ENCODE measurements at places on chromosomes 7 and 10. TPM values are rescaled to one million over a fixed set of nuclear protein-coding genes. Genes with fewer than 3 reads are reported as not detected.
A peak's percentile ranks its signal among the peaks of the same experiment; 100 is the strongest.

CROT gene
- 7.5 TPM for total RNA-seq

DNA sequence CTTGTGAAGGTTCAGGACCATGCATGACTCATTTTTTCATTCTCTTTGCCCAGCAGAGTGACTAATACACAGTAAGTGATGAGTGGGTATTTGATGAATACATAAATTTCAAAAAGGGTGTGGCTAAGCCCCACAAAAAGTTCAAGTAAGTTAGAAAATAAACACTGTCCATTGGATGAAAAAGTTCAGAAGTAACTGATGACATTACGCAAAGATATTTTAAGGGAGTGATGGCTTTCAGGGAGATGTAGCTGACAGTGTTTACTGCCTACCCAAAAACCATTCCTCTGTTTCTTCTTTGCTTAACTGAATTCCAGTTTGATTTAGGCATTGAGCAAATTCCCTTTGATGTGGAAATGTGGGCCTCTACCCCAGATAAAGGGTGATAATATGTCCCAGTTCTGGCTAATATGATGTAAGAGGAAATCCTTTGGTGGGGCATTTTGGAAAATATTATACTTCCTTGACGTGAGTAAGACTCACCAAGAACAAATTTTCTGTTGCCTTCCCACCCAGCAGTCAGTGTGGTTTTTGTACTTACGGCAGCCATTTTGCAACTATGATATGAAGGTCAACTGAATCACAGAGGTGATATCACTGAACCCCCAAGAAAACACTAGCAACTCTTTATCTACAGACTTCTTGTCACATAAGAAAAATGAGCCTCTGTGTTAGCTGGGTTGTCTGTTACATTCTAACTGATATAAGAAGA lies 29.0 kb upstream of the EBLN1 start:
- DNase-seq = peak; percentile 34

GRCh38 chr7:106064316-106064715 lies 47.8 kb downstream of the SYPL1 start:
- DNase-seq = no peak

- DNase-seq = no peak
These were observed 24.0 kb upstream of the RHOBTB1 start for GRCh38 chr10:60967854-60968484.

GRCh38 chr10:13685885-13686284 lies 99.1 kb downstream of the PRPF18 start:
- DNase-seq = no peak

NKX1-2 gene
- total RNA-seq = not detected

- no peak for DNase-seq
These were observed 183.4 kb downstream of the DNAJB6 start for GRCh38 chr7:157520249-157520648.

- DNase-seq = no peak
These were observed 15.9 kb downstream of the GSTO2 start for GRCh38 chr10:104284846-104285245.

ATAD1 gene
- 41.4 TPM for total RNA-seq

- no peak for DNase-seq
These were observed 27.4 kb upstream of the NFKB2 start for GRCh38 chr10:102368077-102368476.

GRCh38 chr7:50397971-50398324 lies 52.2 kb downstream of the FIGNL1 start:
- DNase-seq = no peak

MYO1G gene
- total RNA-seq = under 0.01 TPM

- no peak for DNase-seq
These were observed 81.6 kb upstream of the MSRB2 start for GRCh38 chr10:23013581-23014335.

GRCh38 chr7:26880852-26881251 lies 16.5 kb upstream of the SKAP2 start:
- no peak for DNase-seq

DNA sequence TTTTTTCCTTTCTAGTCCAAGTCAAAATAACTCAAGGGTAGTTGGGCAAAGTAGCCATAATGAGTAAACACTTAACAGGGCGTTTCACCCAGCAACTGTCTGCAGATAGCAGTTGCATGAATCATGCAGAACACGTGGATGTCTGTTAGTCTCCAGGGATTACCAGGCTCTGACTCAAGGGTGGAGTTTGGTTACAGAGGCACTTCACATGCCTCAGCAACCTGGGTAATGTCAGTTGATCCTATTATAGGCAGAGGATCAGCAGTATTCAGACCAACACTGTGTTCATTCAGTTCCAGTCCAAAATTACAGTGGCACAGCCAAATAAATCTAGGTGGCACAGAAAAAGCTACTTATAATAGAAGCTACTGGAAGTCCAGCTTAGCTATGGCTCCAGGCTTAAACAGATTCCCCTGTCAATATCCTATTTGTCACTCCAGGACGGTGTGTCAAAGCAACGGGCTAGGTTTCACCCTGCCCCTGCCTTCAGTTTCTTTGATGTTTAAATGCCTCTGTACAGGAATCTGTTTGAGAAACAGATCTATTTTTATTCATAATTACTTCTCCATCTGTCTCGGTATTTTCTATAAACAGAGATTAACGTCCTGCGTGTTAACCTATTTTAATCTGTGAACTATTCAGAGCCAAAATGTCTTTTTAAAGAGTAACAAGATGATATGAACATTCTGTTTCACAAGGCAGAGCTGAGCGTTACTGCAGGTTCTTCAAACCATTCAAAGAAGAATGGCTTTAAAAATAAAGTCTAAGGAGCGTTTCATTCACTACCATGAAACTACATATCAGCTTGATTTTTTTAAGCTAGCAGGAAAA lies 162.6 kb upstream of the AKR1E2 start:
- peak; percentile 99 for DNase-seq

DNA sequence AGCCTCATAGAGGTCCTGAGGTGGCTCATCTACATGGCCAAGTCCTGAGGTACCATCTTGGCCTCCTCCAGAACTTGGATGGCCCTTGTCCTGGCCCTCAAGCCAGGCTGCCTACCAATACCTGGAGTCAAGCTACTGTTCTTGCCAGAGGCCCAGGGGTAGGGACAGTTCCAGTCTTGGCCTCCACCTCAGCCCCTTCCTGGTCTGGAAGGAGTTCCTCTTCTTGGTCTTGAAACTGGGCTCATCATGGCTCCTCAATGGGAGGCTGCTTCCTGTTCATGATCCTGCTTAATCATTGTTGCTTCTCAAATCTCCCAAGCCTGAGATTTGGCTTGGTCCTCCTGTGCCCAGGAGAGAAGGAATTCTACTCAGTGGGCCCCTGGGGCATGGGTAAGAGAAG lies 3.9 kb downstream of the HPS6 start:
- no peak for DNase-seq

- no peak for DNase-seq
These were observed 87.6 kb upstream of the SEMA3D start for GRCh38 chr7:85274454-85274853.

- DNase-seq = no peak
These were observed 39.7 kb upstream of the ZMYND11 start for GRCh38 chr10:95356-96115.
